ENCODE measurements at places on chromosomes 1 and 21.
A peak's percentile ranks its signal among the peaks of the same experiment; 100 is the strongest.

DNA sequence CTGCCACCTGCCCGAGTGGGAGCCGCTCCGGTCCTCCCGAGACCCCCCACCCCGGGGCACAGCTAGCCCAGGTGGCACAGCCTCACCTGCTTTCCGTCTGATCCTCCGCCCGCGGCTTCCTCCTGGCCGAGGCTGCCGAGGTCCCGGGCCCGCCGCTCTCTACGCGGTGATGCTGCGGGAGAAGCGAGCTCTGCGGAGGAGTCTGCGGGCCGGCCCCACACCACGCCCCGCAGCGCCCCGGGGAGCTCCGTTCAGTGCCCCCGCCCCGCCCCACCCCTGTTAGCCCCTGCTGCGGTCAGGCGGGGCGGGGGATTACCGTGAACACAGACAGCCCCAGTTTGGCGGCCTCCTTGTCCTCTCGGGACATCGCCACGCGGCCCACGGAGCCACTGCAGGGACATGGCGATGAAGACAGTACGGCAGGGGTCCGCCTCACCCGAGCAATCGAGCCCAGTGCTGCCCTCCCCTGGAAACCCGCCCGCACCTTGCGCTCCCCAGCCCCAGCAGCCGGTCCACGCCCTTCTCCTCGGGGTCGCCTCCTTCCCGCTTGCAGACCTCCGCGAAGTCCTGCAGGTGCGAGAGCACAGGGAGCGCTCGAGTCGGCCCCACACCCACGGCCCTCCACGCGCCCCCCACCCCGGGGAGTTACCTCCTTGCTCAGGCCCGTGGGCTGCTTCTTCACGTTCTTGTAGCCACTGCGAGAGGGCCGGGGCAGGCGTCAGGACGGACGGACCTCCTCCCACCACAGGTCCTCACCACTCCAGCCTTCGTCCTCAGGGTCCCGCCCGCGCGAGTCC is 933 bp downstream of the C1orf35 start:
- peak; percentile 90 for DNase-seq

- no peak for DNase-seq
Observed at GRCh38 chr1:118988186-118989005, at the start of gene TBX15. TSS of gene TBX15 (minus strand) at chr1:118988343. CDS start at chr1:118987795, 548 bp downstream.

DNA sequence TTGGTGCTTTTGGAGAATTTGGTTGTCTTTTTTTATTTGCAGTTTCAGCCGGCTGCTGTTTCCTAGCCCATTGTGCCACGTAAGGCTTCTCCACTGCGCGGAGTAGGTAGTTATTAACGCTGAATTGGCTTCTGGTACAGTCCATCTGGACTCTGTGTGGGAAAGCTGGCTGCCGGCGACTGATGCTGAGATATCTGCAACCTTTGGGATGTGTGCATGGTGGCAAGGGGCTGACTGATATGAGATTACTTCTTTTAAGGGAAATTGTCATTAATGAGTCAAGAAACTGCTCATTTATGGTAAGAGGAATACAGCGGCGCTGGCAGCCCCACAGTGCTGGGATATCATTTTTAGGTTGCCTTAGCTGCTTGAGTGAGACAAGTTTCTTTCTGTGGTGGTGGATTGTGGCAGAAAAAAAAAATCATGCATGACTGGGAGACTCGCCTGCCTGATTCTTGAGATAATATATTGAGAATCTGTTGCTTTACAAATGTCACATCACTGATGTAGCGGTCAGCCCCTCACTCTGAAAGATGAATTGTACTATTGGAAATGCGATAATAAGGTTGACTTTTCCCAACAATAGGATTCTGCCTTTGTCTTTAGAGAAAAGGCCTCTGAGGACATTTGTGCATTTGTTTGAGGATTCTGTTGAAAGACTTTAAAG is 2.5 kb upstream of the ELAVL4 start:
- no peak for DNase-seq

DNA sequence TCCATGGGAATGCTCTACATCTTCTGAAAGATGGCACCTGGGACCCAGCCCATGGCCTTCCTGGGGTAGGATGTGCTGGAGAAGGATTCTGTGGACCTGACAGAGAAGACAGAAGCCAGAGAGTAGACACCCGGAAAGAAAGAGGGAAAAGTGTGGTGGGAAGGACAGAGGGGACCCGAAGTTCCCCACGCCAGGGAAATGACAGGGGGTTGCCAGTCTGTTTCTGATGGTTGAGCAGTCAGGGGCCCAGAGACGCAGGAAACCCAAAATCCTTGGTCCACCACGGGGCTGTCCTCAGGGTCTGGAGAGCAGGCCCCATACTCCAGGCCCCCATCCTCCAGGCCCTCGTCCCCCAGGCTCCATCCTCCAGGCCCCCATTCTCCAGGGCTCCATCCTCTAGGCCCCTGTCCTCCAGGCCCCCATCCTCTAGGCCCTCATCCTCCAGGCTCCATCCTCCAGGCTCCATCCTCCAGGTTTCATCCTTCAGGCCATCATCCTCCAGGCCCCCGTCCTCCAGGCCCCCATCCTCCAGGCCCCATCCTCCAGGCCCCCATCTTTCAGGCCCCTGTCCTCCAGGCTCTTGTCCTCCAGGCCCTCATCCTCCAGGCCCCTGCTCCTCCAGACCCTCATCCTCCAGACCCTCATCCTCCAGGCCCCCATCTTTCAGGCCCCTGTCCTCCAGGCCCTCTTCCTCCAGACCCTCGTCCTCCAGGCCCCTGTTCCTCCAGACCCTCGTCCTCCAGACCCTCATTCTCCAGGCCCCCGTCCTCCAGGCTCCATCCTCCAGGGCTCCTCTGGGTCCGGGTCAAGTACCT is 1.0 kb upstream of the TFF2 start:
- DNase-seq, result no peak

DNA sequence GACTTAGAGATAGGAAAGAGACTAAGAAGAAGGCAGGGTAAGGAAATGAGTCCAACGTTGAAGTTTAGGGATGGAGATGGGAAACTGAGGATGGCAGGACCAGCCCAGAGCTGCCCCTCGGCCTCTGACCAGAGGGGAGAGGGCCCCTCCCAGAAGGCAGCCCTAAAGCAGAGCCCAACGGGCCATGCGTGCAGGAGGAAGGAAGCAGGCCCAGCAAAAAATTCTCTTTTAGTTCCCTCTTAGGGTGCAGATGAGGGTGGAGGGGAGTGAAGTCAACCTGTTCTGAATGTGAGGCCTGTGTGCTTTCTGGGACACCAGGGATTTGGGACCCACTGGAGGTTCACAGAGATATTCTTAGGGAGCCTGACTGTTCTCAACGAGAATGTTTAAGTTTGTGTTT is 225.4 kb downstream of the RHOU start:
- no peak for DNase-seq

- no peak for DNase-seq
Observed at GRCh38 chr21:42563261-42563660, 49.6 kb downstream of the SLC37A1 start.

GRCh38 chr1:151213560-151213959 is 15.2 kb downstream of the PIP5K1A start:
- DNase-seq, result no peak

DNA sequence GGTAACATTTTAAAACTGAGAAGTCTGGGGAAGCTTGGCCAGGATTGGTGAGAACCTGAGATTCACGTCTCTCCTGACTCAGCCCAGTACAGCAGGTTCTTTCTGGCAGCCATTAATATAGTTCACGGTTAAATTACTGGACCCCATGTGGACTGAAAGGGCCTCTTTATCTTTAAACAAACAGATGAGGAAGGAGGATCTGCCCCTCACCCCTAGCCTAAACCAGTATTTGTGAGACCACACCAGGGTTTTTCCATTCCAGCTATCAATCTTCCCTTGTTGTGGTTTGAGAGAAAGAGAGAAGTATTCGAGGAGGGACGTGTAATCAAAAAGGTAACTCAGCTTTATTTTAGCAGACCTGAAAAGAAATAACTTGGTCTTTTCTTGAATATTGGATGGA is 137.1 kb downstream of the PROX1 start:
- peak; percentile 68 for DNase-seq

DNA sequence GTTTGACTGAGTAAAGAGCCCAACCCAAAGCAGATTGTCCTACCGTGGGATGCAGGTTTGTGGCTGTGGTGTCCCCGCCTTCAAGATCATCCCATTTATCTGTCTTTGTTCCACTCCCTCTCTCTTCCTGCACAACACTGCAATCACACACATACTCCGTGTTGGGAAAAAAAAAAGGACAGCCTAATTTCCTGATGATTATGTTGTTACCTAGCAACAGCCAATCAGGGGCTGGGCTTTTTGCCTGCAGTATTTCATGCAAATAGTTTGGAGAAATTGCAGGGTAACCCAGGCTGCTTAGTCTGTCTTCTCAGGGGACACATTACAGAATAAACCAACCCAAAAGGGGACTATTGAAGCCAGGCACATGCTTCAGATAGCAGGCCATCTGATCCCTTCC is 38.3 kb downstream of the PHC2 start:
- no peak for DNase-seq

- no peak for DNase-seq
Observed at GRCh38 chr1:107254306-107254705, 113.5 kb downstream of the NTNG1 start.

DNA sequence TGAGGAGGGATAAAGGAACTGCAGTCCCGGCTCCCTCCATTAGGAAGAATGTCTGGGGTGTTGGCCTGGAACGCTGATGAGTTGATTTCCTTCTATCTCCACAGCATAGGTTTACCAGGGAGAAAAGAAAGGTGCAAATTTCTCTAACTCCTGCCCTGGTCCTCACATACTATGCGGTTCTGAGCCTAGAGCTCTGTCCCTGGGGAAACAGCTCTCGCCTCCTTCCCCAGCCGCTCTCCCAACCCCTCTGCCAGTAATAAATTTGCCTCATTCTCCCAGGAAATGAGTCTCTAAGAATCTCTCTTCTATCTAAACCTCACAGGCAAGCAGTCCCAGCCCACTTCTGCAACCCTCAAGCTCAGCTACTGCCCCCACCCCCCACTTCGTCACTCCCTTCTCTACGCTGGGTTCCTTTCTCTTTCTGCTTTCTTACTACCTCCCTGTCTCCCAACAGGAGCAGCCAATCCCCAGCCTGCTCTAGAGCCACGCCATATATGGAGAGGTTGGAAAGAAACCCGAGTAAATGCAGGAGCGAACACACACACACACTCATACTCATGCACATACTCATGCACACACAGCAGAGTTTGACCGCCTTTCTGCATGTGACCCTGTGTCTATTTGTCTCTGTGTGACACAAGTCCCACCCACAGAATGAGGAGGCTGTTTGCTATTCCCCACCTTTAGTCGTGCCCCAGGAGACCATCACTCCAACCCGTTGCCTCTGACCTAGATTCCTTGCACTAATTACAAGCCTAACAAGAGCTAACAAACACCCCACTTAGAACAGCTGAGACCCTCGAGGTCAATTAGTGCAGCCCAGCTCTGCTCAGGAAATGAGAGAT is 13.4 kb downstream of the PLEKHO1 start:
- DNase-seq, result peak; percentile 40
